Right lobe of liver (tissue), 6 donors: ENCODE measurements at places on chromosomes 2 and 18. TPM values are rescaled to one million over a fixed set of nuclear protein-coding genes. Genes with fewer than 3 reads are reported as not detected.

GRCh38 chr2:153230977-153231376, 247.6 kb downstream of the RPRM start:
- DNase-seq, result no peak

- no peak for DNase-seq
Observed at GRCh38 chr2:118593257-118593656, 254.2 kb downstream of the EN1 start.

GRCh38 chr18:5512176-5512575, 31.6 kb downstream of the EPB41L3 start:
- DNase-seq, result no peak

- DNase-seq, result no peak
Observed at GRCh38 chr2:105388971-105389381, 9.9 kb downstream of the FHL2 start.

Gene PFN4
- total RNA-seq, result 0.29 TPM

DNA sequence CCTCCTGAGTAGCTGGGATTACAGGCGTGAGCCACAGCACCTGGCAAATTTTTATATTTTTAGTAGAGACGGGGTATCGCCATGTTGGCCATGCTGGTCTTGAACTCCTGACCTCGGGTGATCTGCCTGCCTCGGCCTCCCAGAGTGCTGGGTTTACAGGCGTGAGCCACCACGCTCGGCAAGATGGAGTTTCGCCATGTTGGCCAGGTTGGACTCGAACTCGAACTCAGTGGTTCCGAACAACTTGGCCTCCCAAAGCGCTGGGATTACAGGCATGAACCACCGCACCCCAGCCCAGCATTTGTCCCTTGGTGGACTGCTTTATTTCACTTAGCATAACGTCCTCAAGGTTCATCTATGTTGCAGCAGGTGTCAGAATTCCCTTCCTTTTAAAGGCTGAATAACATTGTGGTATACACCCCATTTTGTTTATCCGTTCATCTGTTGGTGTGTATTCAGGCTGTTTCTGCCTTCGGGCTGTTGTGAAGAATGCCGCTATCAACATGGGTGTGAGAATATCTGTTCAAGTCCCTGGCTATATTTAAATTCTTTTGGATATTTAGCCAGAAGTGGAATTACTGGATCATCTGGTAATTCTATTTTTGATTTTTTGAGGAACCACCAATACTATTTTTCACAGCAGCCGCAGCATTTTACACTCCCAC, 1.2 kb upstream of the CENPA start:
- DNase-seq, result no peak

GRCh38 chr2:136611451-136611850, 153.9 kb upstream of the THSD7B start:
- no peak for DNase-seq

- DNase-seq, result no peak
Observed at GRCh38 chr2:145957929-145958328, 1438.0 kb upstream of the ZEB2 start.

GRCh38 chr18:79400091-79400590, 4.4 kb downstream of the NFATC1 start:
- peak; percentile 66 for DNase-seq

Gene UPP2
- 2.2 TPM for total RNA-seq

DNA sequence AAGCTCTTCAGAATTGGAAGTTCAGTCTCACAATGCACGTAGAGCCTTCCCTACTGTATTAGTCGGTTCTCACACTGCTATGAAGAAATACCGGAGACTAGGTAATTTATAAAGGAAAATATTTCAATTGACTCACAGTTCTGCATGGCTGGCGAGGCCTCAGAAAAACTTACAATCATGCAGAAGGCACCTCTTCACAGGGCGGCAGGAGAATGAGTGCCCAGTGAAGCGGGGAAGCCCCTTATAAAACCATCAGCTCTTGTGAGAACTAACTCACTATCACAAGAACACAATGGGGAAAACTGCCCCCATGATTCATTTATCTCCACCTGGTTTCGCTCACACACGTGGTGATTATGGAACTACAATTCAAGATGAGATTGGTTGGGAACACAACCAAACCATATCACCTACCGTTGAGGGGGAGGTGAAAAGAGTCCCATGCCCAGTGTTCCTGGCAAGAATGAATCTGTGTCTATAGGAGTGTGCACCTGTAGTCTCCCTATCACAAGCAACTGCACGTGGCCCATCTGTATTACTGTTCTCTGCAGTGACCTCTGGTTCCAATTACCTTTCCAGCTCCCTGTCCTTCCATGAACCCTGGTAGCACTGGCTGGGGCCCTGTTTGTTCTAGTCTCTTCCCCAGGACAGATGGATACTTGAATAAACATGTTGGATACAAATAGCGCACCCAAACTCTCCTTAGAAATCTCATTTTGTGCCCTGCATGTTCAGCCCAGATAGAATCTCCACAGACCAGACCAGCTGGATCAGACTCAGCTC, 44.4 kb upstream of the ATL2 start:
- peak; percentile 67 for DNase-seq

DNA sequence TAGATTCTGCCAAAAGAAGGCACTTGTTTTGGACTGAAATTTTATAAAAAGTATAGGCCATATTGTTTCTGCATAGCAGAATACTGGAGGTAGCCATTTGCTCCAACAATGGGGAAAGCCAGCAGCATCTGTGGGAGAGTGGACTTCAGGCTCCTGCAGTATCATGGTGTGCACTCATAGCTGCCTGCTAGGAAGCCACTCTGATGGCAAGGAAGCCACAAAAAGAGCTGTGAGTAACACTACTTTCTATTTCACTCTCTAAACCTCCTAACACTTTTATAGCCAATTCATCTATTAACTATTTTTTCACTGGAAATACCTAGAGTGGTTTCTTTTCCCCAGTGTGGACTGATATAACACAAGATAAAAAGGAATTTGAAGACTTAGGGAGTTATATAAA, 144.4 kb upstream of the KCNJ3 start:
- DNase-seq, result no peak

GRCh38 chr2:9799011-9799596, 44.2 kb upstream of the TAF1B start:
- no peak for DNase-seq

GRCh38 chr2:222959358-222959757, 92.6 kb upstream of the KCNE4 start:
- DNase-seq, result no peak

Gene SLC9A2
- total RNA-seq, result 0.06 TPM

Gene IL37
- total RNA-seq, result not detected

- DNase-seq, result no peak
Observed at GRCh38 chr2:134647607-134648256, 71.1 kb downstream of the TMEM163 start.

Gene COL4A3
- 1.1 TPM for total RNA-seq

- no peak for DNase-seq
Observed at GRCh38 chr2:96926791-96927190, 56.9 kb upstream of the SEMA4C start.

Gene ELP2
- total RNA-seq, result 56.7 TPM

Gene CD207
- not detected for total RNA-seq

DNA sequence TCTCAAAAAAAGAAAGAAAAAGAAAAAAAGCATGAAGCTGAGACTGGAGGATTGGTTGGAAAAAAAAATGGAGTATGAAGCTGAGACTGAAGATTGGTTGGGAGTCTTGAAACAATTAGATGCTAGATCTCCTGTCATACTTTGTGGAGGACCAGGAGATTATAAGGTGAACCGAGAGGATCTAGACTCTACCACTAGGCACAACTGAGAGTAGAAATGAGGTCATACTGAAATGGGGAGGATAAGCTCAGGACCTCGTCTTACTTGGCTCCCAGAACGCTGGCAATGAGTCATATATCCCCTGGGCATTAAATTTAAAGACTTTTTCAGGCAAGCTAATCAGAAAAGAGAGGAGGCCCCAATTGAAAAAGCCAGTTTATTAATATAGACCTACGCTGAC, 3.3 kb upstream of the ORC2 start:
- no peak for DNase-seq

DNA sequence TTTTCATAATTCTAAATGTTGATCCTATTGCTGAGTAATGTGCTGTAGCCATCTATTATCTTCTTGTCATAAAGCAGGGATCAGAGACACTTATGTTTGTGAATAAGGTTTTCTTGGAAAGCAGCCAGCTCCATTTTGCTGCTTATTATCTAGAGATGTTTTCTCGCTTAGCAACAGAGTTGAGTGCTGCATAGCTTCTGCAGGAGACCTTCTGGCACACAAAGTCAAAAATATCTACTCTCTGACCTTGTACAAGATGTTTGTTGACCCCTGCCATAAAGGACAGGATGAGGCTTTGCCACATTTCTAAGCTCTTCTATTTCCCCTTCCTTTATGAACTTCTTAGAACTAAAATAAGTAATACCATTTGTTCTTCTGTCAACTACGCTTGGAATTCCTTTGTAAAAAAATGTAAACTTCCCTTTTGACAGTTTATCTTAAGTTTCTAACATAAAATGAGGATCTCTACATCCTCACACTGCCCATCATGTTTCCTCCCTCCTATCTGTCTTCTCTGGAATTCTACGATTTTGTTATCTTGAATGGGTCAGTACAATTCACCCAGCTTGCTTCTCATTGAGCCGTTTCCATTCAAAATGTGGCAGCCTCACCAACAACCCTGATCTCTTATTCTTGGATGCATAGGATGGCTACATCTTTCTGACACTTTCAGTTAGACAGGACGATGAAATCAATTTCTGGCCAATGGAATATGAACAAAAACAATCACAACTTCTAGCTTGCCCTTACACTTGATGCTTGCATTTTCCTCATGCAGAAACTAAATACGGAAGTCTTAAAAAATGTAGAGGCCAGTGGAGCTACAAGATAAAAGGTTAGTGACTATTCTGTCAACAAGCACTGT, 1377.0 kb downstream of the SUCLG1 start:
- DNase-seq, result no peak

GRCh38 chr2:120111193-120111592, 98.3 kb downstream of the EPB41L5 start:
- DNase-seq, result no peak
